ENCODE measurements at places on chromosomes 13 and 19.

DNA sequence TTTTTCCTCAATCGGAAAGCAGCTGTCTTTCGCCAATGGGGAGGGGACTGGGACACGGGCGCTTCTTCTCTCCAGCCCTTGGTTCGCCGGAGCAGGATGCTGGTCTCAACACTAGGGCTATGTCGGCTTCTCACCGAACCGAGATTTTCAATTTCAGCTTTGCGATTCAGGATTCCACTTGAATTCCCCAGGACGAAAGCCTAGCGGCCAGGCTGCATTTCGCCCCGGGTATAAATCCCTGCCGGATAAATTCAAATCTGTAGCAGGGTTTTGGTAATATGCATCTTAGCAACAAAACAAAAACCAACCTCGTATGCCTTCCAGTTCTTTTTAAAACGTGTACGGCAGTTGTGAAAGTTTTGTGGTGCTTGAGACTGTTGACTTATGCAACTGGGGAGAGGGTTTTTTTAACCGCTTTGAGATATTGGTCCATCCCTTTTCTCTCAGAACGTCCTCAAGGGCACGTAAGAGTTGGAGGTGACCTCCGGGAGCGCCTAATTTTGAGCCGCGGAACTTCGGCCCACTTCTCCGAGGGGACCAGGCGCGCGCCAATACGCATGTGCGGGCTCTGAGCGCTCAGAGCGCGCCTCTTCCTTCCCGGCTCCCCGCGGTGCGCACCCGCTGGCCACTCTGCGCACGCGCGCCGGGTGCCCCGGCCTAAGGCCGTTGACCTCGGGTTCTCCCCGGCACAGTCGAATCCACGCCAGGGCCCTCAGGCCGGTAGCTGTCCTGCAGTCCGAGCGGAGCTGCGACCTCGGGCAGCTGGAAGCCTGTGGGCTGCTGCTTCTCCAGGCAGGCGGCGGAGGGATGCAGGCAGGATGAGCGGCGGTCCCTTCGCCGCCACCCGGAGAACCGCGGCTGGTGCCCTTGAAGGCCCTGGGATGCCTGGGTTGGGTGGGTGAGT, 7.6 kb downstream of the POU4F1 start:
- no peak for DNase-seq

DNA sequence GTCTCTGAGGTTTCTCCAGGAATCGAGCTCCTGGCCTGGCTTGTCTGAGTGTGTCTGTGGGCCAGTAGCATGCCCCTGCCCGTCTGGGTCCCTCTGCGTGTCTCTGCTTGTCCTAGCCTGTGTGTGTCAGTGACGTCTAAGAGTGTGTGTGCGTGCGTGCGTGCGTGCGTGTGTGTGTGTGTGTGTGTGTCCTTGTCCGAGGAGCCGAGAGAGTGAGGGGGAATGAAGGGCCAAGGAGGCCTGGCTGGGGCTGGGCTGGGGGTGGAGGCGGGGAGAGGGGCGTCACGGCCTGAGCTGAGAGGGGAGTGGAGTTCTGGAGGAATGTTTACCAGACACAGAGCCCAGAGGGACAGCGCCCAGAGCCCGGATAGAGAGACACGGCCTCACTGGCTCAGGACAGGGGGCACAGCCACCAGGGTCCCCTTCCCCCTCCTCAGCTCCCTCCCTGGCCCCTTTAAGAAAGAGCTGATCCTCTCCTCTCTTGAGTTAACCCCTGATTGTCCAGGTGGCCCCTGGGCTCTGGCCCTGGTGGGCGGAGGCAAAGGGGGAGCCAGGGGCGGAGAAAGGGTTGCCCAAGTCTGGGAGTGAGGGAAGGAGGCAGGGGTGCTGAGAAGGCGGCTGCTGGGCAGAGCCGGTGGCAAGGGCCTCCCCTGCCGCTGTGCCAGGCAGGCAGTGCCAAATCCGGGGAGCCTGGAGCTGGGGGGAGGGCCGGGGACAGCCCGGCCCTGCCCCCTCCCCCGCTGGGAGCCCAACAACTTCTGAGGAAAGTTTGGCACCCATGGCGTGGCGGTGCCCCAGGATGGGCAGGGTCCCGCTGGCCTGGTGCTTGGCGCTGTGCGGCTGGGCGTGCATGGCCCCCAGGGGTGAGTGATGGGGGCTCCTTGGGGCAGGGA, at the start of gene AXL:
TSS of gene AXL (plus strand) at position 609 of the 893 bp plus-strand sequence. CDS start at position 779, 170 bp downstream.
- peak; percentile 96 for DNase-seq

- no peak for DNase-seq
These were observed 15.1 kb downstream of the MYBPC2 start for GRCh38 chr19:50447750-50448149.

GRCh38 chr13:46295491-46296114, 83.9 kb downstream of the LRRC63 start:
- peak; percentile 51 for DNase-seq

DNA sequence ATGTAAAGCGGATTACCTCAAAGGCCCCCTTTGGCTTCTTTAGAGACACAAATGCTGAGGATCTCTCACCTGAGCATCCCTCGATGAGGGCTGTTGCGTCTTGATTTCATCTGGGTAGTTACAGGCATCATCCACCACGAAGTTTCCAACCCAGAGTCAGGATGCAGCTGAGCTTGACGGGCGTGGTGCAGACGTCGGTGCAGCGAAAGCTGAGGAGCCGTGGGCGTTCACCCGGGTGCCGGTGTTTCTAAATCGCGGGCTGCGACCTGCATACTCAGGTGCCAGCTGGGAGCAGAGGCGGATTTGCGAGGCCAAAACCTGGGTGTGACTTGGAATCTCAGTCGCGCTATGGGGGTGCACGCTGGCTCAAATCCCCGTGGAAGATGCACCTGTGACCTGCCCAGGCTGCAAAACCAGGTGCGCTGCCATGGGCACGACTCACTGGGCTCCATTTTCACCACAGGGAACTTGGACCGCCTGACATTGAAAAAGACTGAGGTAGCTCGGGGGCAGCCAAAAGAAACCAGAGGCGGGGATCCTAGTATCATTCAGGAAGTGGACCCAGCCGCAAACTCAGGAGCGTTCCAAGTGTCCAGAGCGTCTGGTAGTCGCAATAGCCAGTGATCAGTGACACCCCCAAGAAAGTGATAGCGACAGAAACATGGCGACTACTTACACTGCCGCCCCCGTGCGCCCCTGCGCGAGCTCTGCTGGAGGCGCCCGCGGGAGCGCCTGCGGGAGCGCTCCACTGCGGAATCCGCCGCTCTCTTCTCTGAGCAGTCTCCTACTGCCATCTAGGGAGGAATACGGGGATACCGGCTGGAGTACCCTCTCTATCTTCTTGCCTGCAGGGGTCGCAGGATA, 36.4 kb upstream of the IGFL4 start:
- no peak for DNase-seq

- peak; percentile 96 for DNase-seq
These were observed 26.7 kb upstream of the NANOS3 start for GRCh38 chr19:13849991-13850909.

- DNase-seq = no peak
These were observed 139.7 kb downstream of the FLT1 start for GRCh38 chr13:28355046-28355821.

- no peak for DNase-seq
These were observed 4.1 kb upstream of the TRAPPC2B start for GRCh38 chr19:57359300-57359699.

GRCh38 chr19:58261600-58261967, 17.2 kb upstream of the ZNF8 start:
- DNase-seq = no peak

- peak; percentile 79 for DNase-seq
These were observed 65.4 kb downstream of the RUBCNL start for GRCh38 chr13:46321494-46322225.

GRCh38 chr19:33780746-33781145, 15.9 kb upstream of the KCTD15 start:
- DNase-seq = peak; percentile 71

GRCh38 chr19:18672044-18672451, 11.4 kb upstream of the CRTC1 start:
- DNase-seq = no peak

- DNase-seq = no peak
These were observed 34.2 kb downstream of the MBNL2 start for GRCh38 chr13:97256343-97256783.
